ENCODE measurements at places on chromosomes 16 and 17.

DNA sequence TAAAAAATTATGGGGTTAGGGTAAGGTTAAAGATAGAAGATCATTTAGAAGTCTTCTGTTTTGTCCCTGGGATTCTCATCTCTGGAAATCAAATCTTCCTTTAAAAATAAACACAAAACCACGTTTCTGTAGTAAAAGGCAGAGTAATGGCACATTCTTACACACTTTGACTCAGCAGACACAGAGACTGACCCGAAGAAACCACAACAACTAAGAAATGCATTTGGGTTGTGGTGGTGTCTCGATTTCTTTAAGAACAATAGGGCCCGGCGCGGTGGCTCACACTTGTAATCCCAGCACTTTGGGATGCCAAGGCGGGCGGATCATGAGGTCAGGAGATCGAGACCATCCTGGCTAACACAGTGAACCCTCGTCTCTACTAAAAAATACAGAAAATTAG, 54.9 kb upstream of the MYH10 start:
- no peak for DNase-seq

- DNase-seq: no peak
Observed at GRCh38 chr16:80615735-80616134, 74.9 kb downstream of the DYNLRB2 start.

GRCh38 chr17:44069974-44070454, 521 bp upstream of the G6PC3 start:
- no peak for DNase-seq

GRCh38 chr17:3794557-3795389, 6.2 kb downstream of the ITGAE start:
- DNase-seq: no peak

DNA sequence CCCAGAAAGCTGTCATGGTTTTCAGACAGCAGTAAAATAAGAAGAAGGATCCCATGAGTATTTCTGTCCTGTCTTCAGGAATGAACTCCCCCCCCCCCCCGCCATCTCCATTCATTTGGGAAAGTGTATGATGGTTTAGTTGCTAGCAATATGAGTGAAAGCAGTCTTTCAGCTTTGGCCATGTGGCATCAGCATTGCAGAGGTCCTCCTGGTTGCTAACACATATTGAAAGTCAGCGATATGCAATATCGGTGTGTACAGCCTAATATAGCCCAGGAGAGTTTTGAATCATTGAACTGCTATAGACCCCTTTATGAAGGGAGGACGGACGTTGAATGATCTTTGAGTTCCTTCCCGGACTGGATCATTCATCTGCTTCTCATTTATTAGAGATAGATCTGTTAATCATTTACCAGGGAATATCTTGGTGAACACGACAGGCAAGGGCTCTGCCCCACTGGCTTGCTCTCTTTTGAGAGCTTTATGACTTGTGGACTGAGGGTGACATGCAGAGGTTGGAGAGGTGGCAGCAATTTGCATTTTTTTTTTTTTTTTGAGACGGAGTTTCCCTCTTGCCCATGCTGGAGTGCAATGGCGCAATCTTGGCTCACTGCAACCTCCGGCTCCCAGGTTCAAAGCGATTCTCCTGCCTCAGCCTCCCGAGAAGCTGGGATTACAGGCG, 25.2 kb downstream of the DEF8 start:
- DNase-seq: no peak

DNA sequence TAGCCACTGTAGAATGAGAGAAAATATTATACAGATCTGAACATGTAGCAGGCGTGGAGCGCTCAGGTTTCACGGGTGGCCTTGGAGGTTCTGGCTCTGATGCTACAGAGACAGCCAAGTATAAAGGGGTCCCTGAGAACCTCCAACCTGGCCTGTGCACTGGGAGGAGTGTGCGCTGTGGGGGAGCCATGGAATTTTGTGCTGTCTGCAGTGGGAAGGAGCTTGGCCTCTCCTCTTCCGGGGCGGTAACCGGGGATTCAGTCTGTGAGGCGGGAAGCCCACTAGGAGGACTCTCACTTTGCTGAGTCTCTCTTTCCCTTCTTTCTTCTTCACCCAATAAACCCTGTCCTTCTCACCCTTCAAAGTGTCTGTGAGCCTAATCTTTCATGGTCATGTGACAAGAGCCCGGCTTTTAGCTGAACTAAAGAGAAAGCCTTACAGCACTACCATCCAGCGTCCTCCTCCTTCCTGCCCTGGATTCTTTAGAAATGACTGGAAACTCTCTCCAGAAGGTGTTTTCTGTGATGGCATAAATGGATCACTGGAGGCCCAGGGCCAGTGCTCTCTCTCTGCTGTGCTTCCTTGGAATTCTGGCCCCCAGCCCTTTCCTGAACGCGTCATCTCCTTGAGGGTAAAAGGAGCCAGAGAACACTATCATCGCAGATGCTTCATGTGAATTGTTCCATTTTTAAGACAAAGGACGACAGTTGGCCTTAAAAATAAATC, 232.1 kb upstream of the CACNG5 start:
- DNase-seq: no peak

DNA sequence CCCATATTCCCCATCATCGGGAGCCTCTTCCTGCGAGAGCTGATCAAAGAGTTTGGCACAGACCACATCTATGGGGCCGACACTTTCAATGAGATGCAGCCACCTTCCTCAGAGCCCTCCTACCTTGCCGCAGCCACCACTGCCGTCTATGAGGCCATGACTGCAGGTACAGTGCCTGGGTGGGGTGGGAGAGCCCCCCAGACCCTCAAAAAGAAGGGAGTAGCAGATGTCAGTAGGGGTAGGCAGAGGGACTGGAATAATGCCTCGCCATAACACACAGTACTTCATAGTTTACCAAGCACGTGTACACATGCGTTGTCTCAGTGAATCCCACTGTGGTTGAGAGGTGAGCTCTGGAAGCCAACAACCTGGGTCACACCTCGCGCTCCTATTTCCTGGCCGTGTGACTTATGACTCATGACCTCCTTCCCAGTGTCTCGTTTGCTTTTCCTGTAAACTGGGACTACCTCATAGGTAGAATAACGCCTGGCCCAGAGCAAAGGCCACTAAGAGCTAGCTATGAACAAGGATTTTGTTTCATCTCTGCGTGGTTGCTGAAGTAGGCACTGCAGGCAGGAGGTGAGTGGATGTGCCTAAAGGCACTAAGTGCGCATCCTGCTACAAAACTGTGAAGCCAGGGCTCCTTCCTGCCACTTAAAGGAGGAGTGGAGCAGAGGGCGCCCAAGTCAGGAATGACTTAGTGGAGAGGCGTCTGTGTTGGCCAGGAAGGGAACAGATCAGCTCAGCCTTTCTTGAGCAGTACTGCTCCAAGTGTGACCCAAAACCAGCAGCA, 5.2 kb downstream of the NAGLU start:
- DNase-seq: no peak

- no peak for DNase-seq
Observed at GRCh38 chr17:37017404-37017803, 68.7 kb downstream of the AATF start.

DNA sequence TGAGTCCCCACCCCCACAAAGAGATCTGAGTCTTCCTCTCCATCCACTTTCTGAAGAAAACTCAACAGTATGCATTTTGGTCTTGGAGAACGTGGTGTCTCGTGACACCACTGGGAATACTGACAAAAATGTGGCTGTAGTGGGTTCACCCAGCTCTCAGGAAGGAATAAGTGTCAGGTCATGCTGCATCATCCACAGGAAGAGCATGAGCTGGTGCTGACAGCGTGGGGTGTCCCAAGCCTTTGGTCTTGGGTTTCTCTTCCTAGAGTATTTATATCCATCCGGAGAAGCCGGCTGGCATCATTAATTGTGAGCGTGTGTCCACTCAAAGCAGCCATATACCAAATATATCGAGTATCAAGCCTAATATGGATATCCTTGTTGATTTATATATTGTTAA, 55.9 kb downstream of the C17orf67 start:
- no peak for DNase-seq

- DNase-seq: no peak
Observed at GRCh38 chr16:12531937-12532336, 271.8 kb downstream of the CPPED1 start.

DNA sequence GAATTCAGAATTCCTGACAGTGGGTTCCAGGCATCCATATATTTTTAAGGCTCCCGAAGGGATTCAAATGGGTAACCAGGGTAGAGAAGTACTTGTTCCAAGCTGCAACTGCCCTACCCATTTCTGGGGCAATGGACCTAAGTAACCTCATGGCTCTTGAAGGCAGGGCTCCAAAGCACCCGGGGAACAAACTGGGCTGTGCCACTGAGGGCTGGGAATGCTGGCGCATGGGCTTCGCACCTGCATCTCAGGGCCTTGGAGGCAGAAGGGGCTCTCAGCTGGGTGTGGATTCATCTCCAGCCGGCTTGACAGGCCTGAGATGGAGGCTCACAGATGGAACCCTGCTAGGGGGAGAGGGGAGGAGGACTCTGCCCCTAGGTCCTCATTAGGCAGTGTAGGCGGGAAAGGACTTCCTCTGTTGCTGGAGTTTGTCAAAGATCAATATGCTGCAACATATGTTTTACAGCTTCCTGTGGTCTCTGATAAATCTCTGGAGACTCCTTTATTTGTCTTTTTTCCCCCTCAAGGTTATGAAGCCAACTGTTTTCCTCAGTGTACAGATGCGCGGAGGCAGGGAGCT, 232.3 kb upstream of the NLRP1 start:
- no peak for DNase-seq

- DNase-seq: no peak
Observed at GRCh38 chr17:13024016-13024415, 6.2 kb upstream of the ELAC2 start.

DNA sequence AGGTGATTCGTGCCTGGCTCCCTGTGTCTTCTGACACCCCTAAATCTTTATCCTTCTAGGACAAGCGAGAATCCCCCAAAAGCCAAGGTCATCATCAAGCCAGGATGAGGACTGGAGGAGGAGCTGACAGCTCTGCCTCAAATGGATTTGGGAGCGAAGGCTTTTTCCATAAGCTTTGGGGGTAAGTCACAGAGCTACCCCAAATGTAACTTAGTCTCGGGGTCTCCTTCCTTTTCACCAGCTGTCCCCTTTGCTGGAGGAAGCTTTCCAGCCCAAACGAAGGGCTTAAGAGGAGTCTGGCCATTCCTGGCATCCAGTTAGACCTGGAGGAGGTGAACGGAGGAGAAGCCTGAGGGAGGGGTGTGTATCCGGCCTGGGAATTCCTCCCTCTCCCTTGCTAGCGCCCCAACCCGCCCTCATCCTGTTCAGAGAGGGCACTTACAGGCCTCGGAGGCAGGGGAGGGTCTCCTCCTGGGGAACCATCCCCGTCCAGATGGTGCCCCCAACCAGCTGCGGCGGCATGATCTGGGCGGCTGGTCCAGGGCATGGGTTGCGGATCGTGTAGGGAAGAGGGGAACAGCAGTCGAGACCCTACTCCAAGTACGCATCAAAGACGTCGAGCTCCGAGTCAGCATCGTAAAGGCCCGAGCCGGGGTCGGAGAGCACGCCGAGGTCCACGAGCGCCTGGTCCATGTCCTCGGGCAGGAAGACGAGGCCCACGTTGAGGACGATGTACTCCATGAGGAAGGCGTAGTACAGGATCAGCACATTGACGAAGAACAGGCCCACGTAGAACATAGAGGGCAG, 938 bp downstream of the DEXI start:
- no peak for DNase-seq

DNA sequence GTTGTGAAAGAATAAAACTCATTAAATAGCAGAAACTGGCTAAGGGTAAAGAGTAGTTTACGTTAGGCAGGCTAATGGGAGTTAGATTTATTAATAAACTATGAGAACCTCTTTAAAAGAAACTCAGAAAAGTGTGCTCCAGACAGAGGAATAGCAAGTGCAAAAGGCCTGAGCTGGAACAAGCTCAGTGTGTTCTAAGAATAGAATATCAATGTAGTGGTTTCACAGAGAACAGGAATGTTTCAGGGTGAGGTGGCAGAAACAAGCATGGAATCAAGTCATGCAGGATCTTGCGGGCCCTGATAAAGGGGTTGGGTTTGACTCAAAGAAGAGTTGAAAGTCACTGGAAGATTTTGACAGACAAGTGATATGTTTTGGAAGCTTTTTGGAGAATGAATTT, 164.0 kb upstream of the HS3ST3A1 start:
- no peak for DNase-seq

DNA sequence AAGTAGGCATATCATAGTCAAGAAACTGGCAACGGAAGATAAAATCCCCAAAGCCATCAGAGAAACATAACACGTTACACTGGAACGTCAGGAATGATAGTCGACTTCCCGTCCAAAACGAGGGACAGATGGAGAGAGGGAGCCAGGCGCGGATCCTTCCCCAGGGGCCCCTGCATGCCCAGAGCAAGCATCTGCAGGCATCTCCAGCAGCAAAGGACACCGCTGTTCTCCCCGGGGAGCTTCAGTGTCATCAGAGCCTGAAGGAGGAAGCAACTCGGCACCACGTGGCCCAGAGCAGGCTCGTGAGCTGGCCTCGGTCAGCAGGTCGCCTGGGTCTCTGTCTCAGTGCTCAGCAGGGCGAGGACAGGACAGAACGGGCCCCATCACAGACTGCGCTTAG, 50.1 kb downstream of the LMF1 start:
- DNase-seq: no peak

Data from nucleus accumbens (tissue), 56 donors.